ENCODE measurements at places on chromosomes 7 and 10.

- no peak for DNase-seq
Measured at GRCh38 chr7:73992101-73992562, 35.8 kb upstream of the ELN start.

GRCh38 chr7:117212969-117213877 is 109.6 kb downstream of the WNT2 start:
- DNase-seq, result no peak

- DNase-seq, result no peak
Measured at GRCh38 chr7:30434140-30434799, 44.3 kb downstream of the NOD1 start.

- no peak for DNase-seq
Measured at GRCh38 chr10:6182454-6183098, 20.2 kb upstream of the PFKFB3 start.

- DNase-seq, result no peak
Measured at GRCh38 chr7:78134256-78134655, 335.7 kb downstream of the PHTF2 start.

- no peak for DNase-seq
Measured at GRCh38 chr7:138980563-138981291, 462 bp downstream of the KIAA1549 start.

- DNase-seq, result no peak
Measured at GRCh38 chr7:95509199-95509598, 23.5 kb downstream of the ASB4 start.
